ENCODE measurements at places on chromosomes 6 and 20. TPM values are rescaled to one million over a fixed set of nuclear protein-coding genes. Genes with fewer than 3 reads are reported as not detected.

Gene SRSF6
- 99.4 TPM for polyA plus RNA-seq

Gene CALHM6
- polyA plus RNA-seq = 5.2 TPM

Gene BPIFA1
- polyA plus RNA-seq = not detected

Gene BPIFB1
- polyA plus RNA-seq = not detected
